AG09309 (cell line): ENCODE measurements at places on chromosomes 4 and X.

DNA sequence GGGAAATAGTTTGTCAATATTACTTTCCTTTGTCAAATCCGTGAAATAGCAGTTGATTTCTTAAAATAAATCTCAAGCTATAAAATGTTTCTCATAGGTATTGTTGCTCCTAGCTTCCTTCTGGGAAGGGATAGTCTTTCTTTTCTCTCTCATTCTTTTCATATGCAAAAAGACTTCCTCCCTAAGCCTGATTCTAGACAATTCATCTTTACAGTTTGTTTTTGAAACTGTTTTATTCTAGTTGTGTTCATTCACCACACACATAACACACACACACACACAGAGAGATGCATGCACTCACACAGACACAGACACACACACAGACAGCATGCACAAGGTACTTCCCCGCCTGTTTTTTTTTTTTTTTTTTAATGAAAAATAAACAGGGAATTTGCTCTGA, 18.2 kb downstream of the GLRA3 start:
- DNase-seq, result no peak

DNA sequence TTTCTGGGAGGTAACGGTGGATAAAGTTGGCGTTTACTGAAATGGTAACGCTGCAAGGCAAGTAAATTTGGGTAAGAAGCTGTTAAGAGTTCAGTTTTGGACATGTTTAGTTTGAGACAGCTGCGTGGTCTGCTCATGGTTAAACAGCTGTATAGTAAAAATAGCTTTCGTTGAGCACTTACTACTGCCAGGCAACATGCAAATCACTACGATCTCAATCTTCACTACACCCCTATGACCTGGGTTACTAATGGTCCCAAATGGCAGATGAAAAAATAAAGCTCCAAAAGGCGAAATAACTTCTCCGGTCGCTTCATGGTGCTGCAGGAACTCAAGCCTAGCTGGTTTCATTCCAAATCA, 22.2 kb downstream of the FABP2 start:
- no peak for DNase-seq

DNA sequence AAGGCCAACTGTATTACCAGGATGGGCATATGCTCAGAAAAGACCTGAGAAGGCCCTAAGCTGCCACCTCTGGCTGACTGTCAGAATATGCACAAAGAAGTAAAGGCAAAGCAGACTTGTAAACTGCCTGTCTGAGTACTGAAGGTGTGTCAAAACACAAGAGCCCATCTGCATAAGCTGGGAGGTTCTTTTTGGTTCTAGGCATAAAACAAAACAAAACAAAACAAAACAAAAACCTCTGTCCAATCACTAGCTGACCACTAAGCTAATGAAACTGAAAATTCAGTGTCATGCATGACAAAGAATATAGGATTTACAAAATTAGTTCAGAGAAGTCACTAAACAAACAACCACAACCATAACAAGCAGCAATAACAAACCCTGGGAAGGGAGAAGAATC, 20.6 kb downstream of the SH3D19 start:
- no peak for DNase-seq

GRCh38 chrX:13646154-13646549, 6.8 kb upstream of the TCEANC start:
- no peak for DNase-seq

DNA sequence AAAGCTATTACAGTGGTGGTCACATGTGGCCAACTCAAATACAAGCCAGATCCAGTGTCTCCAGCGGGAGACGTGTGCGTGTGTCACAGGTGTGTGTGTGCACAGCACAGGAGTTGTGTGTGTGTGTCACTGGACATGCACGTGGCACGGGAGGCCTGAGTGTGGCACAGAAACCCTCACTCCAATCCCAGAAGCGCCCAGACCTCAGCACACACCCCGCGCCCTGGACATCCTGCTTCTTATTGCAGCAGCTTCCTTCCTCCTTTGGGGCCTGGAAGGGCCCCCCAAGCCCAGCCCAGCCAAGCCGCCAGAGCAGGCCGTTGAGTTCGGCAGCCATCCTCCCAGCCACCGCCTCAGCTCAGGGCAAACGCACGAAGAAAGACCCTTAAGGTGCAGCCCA, 37.9 kb downstream of the ACOX3 start:
- no peak for DNase-seq

DNA sequence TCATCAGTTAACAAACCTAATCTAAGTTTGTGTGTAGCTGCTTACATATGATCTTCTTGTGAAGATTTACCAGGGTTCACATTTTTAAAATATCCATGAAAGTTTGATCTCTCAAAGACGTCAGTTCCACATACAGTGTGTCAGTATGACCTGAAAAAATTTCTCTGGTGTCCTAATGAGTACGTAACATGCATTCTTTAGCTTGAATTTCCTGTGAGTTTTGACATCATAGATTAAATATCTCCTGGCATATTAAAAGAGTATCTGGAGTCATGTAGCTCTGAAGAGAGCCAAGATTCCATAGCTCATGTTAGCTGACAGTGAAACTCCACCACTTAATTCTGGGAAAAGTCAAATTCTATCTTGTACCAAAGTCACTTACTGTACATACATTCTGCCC, 43.9 kb upstream of the PDLIM5 start:
- no peak for DNase-seq

DNA sequence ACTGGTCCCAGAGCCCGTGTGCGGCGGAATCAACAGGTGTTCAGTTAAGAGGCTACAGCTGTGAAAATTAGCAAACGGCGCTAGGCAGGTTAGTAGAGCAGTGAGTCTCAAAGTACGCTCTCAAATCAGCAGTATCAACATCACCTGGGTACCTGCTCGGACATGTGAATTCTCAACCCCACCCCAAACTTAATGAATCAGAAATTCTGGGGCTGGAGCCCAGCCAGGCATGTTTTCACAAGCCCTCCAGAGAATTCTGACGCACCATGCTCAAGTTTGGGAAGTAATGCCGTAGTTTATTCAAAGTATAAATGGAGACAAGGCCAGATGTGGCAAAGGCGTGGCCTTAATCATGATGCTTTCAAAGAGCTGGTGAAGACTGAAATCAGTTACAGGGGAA, 58.2 kb upstream of the PTCHD1 start:
- no peak for DNase-seq

DNA sequence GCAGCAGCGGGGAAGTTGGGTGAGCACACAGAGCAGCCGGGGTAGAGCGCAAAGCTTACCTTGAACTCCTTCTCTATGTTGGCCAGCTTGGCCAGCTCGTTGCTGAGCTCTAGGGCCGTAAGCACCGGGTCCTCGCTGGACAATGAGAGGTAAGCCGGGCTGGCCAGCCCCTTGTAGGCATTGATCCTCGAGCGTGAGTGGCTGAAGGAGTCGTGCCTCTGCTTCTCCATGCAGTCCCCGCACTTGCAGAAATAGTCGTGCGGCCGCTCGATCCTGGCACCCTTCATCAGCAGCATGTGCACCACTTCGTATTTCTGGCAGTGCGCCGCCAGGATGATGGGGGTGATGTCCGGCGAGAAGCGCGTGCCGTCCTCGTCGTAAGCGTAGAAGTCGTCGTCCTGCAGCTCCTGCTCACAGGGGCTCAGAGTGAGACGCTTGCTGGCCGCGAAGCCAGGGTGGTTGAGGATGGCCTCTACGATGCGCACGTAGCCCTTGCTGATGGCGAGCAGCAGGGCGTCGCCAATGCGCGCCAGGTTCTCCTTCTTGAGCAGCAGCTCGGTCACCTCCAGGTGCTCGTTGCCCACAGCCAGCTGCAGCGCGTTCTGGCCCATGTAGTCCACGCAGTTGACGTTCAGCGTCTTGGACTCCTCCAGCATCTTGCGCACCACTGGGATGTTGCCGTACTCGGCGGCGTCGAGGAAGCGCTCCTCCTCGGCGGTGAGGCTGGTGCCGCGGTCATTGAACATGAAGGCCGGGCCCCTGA, 19.5 kb downstream of the TRPC3 start:
- no peak for DNase-seq

- no peak for DNase-seq
Measured at GRCh38 chr4:141132709-141133145, 542 bp downstream of the RNF150 start.
